Neural crest cell (in vitro differentiated cells): ENCODE measurements at places on chromosomes 11 and 22. TPM values are rescaled to one million over a fixed set of nuclear protein-coding genes. Genes with fewer than 3 reads are reported as not detected.
A peak's percentile ranks its signal among the peaks of the same experiment; 100 is the strongest.

The RTN4RL2 gene
- 2.4 and 3.4 TPM in 2 replicates for total RNA-seq

The HSPB2 gene
- not detected in 2 replicates for total RNA-seq

The LRRN4CL gene
- total RNA-seq: 1.6 and 1.8 TPM in 2 replicates

The NXPE4 gene
- not detected in 2 replicates for total RNA-seq

The MAPK8IP2 gene
- 30.4 and 31.8 TPM in 2 replicates for total RNA-seq

The STK33 gene
- total RNA-seq: 17.3 and 24.2 TPM in 2 replicates

The KRTAP5-1 gene
- total RNA-seq: not detected in 2 replicates

The SAA4 gene
- not detected in 2 replicates for total RNA-seq

DNA sequence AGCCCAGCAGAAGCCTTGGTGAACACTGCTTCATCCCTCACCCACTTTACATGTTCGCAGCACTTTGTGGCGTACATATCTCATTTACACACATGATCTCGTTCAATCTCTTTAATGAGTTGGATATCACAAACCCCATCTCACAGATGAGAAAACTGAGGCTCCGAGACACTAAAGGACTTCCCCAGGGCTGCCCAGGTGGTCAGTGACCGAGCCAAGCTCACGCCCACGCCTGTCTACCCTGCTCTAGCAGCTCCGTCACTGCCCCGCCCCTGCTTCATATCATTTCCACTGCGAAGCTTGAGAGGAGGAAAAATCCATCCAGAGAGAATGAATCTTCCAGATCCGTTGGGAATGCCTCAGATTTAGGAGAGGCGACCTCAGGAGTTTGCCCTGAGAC lies 11.8 kb upstream of the DSCAML1 start:
- DNase-seq: no peak

DNA sequence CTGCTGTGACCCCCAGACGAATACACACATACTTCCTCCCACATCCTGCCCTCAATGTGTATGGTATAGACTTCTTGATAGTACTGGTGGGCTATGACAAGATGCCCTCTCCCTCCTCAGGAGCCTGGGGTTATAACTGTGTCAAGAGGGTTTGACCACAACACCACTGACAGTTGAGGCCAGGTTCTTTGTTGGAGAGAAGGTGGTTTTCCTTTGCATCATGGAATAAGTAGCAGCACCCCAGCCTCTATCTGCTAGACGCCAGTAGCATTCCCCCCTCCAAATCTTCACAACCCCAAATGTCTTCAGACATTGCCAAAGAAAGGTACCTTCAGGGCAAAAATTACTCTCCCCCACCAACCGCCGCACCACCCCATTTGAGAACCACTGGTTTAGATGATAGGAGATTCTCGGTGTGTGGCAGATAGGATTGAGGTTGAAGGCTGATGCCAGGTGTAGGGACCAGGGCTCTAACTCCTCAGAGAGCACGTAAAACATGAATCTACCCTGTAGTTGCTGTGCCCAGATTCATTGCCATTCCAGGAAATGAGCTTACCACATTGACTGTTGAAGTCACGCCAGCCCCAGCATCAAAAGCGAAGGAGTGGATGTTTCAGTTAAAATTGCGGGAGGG lies 5.5 kb upstream of the MYO18B start:
- DNase-seq: no peak

- peak; percentile 59 for DNase-seq
Measured at GRCh38 chr11:22337596-22338485, at the start of gene SLC17A6. Gene SLC17A6, plus strand, starts transcription at chr11:22338381. Its CDS starts 153 bp downstream, at chr11:22338534.

DNA sequence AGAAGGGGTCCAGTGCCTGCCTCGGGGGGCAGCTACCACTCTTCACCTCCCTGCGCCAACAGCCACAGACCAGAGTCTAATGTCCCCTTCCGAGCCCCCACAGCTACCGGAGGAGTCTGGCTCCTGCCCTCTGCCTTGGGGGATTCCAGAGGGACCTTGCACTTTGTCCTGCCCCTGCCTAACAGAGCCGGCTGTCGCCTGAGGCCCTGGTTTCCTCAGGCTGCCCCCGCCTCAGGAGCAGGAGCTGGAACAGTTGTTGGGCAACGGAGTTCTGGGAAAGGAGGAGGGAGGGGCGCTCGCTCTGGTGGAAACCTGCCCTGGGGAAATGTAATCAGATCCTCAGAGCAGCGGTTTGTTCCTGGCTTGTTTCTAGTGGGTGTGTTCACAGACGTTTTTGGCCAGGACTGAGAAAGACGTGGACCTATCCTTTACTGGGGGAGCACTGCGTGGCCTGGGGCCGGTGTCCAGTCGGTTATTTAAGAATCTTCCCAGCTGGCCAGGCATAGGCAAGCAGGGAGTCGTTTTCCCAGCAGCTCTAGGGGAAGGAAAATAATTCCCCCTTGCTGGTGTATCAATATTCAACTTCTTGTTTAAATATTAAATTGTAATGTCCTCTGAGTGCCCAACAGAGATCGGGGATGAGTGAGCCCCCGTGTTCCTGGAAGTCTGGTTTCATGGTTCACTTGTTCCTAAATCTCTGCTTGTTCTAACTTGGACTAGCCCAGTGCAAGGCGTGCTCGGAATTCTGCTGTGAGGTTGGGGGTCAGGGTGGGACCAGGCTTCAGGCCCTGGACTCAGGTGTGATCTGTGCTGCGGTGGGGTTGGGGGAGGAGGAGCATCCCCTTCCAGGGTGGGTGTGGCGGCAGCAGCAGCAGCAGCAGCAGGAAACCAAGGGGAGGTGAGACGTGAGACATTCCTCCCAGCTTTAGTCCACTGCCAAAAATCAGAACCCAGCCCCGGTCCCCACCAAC lies 32.1 kb downstream of the A4GALT start:
- DNase-seq: peak; percentile 36

DNA sequence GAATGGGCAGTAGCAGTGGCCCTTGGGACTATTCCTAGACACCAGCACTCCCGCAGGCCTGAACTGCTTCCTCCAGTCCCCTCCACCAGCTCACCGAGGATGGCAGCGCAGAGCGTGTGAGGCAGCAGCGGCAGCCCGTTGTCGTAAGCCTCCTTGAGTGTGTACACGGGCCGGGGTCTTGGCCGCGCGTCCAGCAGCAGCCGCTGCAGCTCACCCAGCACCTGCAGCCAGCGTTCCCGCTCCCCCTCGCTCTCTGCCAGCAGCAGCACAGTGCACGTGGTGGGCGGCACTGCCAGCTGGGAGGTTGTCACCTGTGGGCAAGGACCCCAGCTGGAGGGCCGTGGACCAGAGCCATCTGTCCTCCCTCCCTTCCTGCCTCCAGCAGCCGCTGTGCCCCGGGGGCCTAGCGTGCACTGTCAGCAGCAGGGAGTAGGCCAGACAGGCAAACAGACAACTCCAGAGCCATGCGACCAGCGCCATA lies 13.0 kb downstream of the CDC42BPG start:
- no peak for DNase-seq

GRCh38 chr11:70528046-70528793 lies 129.9 kb downstream of the CTTN start:
- no peak for DNase-seq

DNA sequence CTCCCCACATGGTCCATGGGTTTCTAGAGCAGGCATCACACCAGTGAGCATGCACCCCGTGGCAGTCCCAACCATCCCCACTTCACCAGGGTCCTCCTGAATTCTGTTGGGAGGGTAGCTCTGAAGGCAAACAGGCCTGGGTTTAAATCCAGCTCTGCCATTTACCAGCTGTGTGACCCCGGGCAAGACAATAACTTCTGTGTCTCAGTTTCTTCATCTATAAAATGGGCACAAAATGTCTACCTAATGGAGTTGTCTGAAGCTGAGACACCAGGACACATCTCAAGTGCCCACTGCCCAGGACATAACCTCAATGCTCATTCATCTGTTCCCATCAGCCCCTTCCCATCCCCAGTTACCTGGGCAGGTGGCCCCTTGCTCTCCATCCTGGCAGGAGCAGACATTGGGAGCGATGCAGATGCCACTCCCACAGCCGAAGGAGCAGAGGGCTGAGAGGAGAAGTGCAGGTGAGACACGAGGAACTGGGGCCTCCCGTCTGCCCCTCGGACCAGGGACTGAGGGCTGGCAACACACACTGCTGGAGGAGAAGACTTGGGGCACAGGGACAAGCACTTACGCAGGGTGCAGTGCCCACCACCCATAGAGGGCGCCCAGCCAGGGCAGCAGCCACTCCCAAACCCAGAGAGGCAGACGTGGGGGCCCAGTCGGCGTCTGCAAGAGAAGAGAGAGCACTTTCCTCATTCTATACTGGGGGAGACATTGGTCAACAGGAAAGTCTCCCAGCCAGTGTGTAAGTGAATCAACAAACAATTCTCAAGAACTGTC lies 4.0 kb downstream of the VWCE start:
- no peak for DNase-seq

DNA sequence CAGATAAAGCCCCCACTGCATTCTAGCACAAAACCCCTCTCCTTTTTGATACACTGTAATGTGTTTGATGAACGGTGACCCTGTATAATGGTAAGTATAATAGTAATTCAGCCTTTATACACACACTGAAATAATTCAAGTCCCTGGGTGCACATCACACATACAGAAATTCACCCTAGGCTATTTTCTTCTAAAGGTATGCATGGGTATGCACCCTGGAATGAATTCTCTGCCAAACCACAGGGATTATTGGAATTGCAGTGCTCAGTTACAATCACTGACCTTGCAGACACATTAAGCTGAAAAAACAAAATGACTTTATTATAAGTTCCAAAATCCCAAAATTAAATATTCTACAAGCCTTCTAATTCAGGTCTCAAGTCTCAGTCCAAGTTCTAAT lies 245.9 kb upstream of the FAT3 start:
- DNase-seq: no peak

GRCh38 chr11:16204261-16204660 lies 152.1 kb downstream of the SOX6 start:
- DNase-seq: no peak

GRCh38 chr11:40732132-40732531 lies 727.3 kb downstream of the LRRC4C start:
- no peak for DNase-seq
